ENCODE measurements at places on chromosomes 7 and 10.

- peak; percentile 96 for DNase-seq
These were observed 9.1 kb upstream of the CSGALNACT2 start for GRCh38 chr10:43128958-43129706.

DNA sequence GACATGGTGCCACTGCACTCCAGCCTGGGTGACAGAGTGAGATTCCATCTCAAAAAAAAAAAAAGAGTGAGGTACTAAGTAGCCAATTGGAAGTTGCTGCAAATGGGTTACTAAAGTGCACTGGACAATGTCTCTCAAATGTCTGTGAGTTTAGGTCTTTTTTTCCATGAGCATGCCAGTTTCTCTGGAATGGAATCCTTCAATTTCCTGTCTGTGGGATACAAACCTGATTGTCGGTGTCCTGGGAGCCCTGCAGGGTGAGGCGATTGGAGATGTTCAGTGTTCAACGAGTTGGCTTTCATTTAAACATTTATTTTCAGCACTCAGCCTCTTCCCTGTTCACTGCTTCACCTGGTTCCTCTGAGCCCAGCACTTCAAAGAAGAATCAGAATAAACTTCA lies 5.3 kb upstream of the CALD1 start:
- DNase-seq: no peak

GRCh38 chr7:122764020-122764419 lies 61.3 kb upstream of the RNF148 start:
- DNase-seq: no peak

DNA sequence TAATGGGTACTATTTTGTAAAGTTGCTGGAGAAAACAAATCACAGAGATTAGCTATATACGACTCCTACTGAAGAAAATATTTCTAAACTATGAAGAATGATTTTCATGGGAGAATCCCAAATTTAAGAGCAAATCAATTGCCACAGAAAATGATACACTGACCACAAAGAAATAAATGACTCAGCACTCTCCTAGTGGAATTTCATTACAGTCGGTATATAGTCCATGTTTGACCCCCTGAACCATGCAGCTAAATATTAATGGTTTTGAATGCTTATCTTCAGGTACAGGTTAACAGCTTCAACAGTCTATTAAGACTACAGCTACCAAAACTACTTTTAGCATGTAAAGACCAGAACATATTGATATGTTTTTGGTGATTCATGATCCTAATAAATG lies 65.0 kb downstream of the IDE start:
- no peak for DNase-seq

DNA sequence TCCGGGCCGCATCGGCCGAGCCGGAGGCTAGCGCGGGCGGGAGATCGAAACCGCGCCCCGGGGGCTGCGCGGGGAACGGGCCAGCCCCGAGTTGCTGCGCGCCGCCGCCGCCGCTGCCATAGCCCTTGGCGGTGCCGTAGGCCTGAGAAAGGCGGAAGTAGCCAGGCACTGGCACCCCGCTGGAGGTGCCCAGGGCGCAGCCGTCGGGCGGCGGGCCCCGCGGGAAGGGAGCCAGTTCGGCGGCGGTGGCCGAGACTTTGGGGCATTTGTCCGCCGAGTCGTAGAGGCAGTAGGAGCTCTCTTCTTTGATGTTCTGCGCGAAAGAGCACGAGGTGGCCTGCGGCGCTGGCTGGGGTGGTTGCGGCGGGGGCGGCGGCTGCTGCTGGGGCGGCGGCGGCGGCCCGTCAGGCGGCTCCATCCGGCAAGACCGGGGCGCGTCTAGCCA lies 587 bp downstream of the HOXA10 start:
- no peak for DNase-seq

- no peak for DNase-seq
These were observed 199.9 kb upstream of the IMMP2L start for GRCh38 chr7:111762211-111762610.
